T-helper 9 cell (primary cell): ENCODE measurements at places on chromosomes 2 and 18.

- peak; percentile 72 for DNase-seq
These were observed 98.4 kb downstream of the UXS1 start for GRCh38 chr2:106095478-106096298.

GRCh38 chr2:102632380-102633175 is 13.2 kb downstream of the SLC9A2 start:
- DNase-seq = no peak

- no peak for DNase-seq
These were observed 550 bp upstream of the MALL start for GRCh38 chr2:110116033-110116710.

DNA sequence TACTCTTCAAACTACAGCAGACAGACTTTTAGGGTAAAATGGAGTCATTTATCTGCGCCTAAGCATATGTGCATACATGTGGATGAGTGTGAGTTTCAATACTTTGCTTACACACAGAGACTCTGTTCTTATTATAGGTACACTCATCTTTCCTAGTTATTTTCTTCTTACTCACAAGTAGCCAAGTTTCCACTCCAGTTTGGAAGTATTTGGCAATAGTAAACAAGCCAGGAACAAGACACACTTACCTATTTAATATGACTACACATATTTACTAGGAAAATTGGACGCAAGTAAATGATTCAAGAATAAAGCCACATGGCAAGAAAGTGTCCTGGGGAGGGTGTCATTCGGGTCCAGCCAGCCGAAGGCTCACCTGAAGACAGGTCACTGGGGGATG is 414.3 kb downstream of the FBXO15 start:
- no peak for DNase-seq

DNA sequence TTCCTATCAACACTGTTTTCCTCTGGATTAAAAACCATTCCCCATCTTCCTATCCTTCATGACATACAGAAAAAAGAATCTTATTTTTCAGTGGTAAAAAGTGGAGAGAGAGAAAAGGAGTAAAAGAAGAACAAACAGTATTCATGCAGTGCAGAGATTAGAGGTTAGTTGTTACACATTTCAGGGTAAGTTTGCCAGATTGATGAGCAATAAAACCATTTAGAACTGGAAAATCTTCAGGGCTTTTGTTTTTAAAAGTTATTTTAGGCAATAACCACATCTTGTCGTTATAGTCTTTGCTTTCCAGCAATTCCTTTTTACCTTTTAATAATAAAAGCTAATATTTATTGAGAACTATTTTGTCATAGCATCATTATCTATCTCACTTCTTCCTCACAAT is 104.5 kb downstream of the GPD2 start:
- no peak for DNase-seq

DNA sequence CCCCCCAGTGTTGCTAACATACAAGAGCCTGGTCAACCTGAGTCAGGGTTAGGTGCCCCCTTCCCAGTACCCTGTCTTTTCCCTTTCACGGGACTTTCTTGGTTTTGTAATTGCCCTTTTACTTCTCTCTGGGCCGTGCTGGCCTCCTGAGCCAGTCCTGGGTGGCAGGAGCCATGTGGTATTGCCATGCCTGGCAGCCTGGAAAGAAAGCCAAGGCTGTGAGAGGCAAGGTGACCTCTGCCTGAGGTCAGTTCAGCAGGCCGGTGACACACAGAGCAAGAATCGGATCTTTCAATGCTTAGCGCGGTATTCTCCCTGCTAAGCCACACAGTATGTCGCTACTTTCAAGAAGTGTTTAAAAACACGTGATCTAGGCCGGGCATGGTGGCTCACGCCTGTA is 52.3 kb downstream of the C18orf63 start:
- DNase-seq = no peak

GRCh38 chr2:33216508-33217182 is 259.8 kb upstream of the RASGRP3 start:
- DNase-seq = no peak

- DNase-seq = no peak
These were observed 263.7 kb downstream of the ALK start for GRCh38 chr2:29657674-29658073.

GRCh38 chr2:77018219-77018618 is 504.0 kb downstream of the LRRTM4 start:
- DNase-seq = no peak

GRCh38 chr2:187502467-187502866 is 51.8 kb downstream of the TFPI start:
- DNase-seq = no peak
